CD4-positive, alpha-beta T cell (primary cell): ENCODE measurements at places on chromosomes 3 and 15.

DNA sequence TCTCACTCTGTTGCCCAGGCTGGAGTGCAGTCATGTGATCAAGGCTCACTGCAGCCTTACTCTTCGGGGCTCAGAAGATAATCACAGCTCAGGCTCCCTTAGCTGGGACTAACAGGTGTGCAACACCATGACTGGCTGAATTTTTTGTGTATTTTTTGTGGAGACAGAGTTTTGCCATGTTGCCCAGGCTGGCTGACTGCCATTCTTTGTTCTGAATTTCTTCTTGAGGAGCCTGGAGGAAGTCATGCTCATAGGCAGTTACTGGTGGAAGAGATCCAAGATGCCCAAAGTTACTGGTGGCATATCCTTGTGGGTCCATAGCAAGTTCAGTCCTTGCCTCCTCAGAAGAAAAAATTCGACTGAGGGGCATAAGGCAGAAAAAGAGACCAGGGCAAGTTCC lies 16.6 kb upstream of the UBP1 start:
- DNase-seq: no peak

- DNase-seq: no peak
Measured at GRCh38 chr3:140031170-140031569, 96.2 kb downstream of the CLSTN2 start.

GRCh38 chr15:40487816-40488682 lies 17.3 kb downstream of the CHST14 start:
- no peak for DNase-seq

DNA sequence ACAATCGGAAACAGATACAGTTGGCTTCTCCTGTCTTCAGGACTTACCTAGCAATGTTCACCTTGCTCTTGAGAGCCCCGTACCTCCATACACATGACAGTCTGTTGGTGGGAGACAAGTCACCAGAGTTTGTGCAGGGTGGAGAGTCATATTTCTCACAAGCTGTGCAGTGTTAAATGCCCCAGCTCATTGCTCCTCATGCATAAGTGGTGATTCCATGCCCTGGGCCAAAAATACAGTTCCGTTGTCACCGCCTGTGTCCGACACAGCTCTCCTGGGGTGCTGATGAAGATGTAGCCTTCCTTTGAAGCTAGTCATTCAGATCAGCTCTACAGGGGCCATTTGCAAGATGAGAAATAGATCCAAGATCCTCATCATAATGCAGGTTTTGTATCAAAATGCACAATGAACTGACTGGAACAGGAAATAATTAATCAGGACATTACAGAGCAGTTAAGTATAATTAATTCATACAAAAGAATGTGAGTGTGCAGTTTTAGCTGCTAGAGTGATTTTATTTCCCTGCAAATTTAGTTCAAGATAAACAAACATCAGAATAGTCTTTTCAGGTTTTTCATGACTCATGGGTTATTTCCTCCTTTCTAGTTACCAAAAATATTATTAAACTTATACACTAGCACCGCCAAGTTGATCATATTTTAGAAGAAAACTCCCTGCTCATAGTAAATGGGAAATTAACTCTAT lies 66.5 kb downstream of the CD47 start:
- no peak for DNase-seq

GRCh38 chr3:172087198-172087597 lies 47.8 kb downstream of the FNDC3B start:
- no peak for DNase-seq

DNA sequence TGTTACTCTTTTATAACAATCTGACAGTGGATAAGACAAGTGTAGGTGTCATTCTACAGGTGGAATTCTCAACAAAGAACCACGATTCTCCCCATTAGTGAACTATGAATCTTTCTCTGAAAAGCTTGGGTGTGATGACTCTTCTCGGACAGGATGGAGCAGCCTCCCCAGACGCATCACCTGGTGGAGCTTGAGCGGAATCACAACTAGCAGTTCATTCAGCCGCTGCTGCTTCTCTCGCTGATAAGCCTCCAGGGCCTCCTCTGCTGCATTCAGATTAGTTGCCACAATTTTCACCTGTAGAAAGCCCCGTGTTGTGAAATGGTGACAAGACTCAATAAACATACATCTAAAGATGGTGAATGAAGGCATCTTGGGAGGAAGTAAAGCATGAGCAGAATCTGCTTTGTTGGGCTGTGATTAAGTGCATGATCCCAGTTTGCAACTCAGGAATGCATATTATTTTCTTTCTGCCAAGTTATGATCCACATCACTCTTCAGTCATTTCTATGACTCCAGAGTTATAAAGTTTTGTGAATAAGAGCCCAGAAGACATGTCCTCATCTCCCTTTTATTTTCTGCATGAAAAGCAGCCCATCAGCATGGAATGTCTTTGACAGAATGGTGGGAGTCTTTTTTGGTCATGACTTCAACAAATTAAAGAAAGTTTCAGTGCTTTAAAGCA lies 93.6 kb downstream of the BOC start:
- DNase-seq: no peak

- no peak for DNase-seq
Measured at GRCh38 chr15:27847775-27848710, 251.1 kb downstream of the OCA2 start.
